Type B pancreatic cell (in vitro differentiated cells): ENCODE measurements at places on chromosomes 1 and 21.

DNA sequence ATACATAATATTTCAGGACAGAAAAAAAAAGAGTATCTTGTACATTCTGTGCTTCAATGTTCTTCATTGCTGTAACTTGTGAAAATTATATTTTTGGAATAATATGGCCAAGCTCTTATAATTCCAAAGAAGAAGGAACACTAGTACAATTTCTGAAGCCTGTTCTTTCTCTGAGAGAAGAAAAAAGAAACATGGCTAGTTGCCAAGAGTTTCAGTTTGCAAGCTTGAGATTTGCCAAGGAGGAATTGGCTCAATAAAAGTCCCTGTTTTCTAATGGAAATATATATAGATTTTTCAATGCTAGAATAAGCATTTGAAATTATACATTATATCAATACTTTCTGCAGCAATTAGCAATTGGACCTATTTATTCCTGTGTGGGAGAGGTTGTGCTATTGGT is 285.2 kb upstream of the NEGR1 start:
- H3K27me3 ChIP-seq, result no peaks in the 10 kb centered on the region
- H3K4me1 ChIP-seq, result no peaks in the 10 kb centered on the region
- no peak overlapping the region for H3K27ac ChIP-seq
- DNase-seq, result no peak
- no peaks in the 10 kb centered on the region for H3K36me3 ChIP-seq
- H3K4me3 ChIP-seq, result no peak overlapping the region

DNA sequence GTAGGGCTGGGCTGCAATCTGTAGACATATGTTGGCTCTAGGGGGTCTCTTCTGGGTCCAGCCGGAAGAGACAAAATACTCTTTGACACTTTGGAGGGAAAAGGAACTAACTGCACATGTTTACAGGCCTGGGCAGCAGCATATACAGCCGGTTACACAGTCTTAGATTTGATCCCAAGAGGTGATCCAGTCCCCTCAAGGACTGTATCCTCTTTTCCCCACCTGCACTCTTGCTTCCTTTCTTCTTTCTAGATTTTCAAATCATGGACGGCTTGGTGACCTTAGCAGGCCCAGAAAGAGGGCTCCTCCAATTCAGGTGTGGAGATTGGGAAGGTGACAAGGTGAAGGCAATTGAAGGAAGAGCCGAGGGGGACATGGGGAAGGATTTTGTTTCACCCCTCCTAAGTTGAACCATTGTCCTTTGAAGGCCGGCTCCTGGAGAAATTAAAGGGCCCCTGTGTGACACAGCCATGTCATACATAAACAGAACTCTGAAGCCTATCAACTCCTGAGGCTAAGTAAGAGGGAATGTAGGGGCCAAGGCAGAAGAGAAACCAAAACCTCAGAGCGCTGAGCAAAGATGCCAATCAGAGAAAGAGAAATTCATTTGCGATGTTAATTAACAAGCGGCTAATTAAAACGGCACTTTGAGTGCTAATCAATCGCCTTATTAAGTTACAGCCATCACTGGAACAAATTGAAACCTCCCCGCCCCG is 5.9 kb upstream of the BARHL2 start:
- peaks cover 3% of the 10 kb centered on the region for H3K36me3 ChIP-seq
- peaks cover 30% of the 10 kb centered on the region for H3K4me1 ChIP-seq
- H3K4me3 ChIP-seq, result peak overlapping the region; percentile 83
- DNase-seq, result no peak
- H3K27me3 ChIP-seq, result peaks cover 98% of the 10 kb centered on the region
- H3K27ac ChIP-seq, result no peak overlapping the region

- no peak overlapping the region for H3K4me3 ChIP-seq
- no peaks in the 10 kb centered on the region for H3K4me1 ChIP-seq
- H3K27ac ChIP-seq, result no peak overlapping the region
These were observed 44.4 kb downstream of the DIPK1A start for GRCh38 chr1:92916899-92917298.

DNA sequence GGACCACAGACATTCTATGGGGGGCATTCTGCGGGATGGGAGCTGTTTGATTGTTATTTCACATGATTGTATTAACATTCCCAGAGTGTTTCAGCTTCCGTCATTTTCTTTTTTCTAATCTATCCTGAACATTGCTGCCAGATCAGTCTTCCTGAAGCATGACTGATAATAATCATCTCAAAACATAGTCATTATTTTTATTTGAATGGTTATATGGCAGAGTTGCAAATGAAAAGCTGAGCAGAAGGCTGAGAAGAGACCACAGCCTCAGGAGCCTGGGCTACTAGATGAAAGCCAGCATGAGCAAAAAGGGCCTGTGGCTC is 109.0 kb downstream of the ERG start:
- no peak overlapping the region for H3K27ac ChIP-seq
- DNase-seq, result no peak
- H3K36me3 ChIP-seq, result no peaks in the 10 kb centered on the region
- no peak overlapping the region for H3K4me3 ChIP-seq

- H3K27ac ChIP-seq, result no peak overlapping the region
- H3K4me3 ChIP-seq, result no peak overlapping the region
- peaks cover 13% of the 10 kb centered on the region for H3K27me3 ChIP-seq
- H3K4me1 ChIP-seq, result no peaks in the 10 kb centered on the region
- no peaks in the 10 kb centered on the region for H3K36me3 ChIP-seq
These were observed 292.7 kb downstream of the DUSP10 start for GRCh38 chr1:221449194-221449593.
